ENCODE measurements at places on chromosomes 5 and 9. TPM values are rescaled to one million over a fixed set of nuclear protein-coding genes. Genes with fewer than 3 reads are reported as not detected.

DNA sequence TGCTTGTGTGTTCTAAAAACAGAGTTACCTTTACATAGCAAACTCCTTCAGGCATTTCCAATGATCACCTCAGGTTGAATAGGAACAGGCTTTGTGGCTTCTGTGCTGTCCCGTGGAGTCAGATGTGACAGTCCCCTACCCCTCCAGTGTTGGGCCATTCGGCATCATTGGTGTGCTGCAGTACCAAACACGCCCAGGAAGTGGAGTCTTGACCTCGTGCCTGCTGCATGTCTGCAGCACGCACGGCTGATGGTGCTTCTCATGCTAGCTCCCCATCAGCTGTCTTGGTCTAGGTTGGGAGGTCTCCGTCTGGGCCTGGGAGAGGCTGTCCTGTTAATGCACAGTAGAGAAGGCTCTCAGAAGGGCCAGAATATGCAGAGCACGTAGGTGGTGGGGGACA is 42.5 kb upstream of the PHF2 start:
- H3K36me3 ChIP-seq = peaks cover 73% of the 10 kb centered on the region
- DNase-seq = no peak
- H3K4me3 ChIP-seq = no peak overlapping the region
- H3K4me1 ChIP-seq = no peaks in the 10 kb centered on the region
- H3K27me3 ChIP-seq = no peaks in the 10 kb centered on the region

GRCh38 chr5:77337246-77337645 is 126.8 kb downstream of the PDE8B start:
- DNase-seq = no peak
- H3K27ac ChIP-seq = no peak overlapping the region

DNA sequence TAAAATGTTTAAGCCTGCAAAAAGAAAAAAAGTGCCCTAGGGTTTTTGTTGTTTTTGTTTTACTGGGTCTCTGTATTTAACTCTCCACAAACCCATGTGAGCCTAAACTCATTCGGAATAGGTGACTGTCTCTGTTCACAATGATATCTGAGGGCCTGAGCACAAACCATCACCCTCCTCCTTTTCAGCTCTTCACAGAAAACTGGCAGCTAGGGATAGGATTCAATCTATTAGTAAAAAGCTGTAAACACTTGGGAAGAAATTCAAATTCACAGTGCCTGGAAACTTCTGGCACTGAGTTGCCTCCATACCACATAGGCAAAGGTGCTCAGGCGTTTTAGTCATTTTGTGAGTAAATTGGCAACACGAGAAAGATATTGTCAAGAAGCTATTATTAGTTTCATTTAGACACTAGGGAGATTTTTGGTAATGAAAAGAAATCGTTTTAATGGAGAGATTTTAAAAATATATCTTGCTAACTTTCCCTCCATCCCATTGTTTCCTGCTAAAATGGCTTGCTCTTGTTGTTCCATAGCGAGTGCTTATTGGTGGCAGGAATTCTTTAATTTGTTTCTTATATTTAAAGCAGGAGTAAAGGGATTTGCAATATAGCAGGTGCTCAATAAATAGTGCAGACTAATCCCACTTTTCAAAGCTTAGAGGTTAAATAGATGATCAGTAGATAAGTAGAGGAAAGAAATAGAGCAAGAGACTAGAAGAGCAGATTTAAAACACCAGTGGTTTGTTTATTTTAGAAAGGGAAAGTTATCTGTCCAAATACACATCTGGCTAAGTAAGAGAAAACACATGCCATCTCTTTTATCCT is 9.7 kb downstream of the FOXD1 start:
- H3K27ac ChIP-seq = no peak overlapping the region
- no peak overlapping the region for H3K4me3 ChIP-seq
- peaks cover 100% of the 10 kb centered on the region for H3K27me3 ChIP-seq
- no peaks in the 10 kb centered on the region for H3K36me3 ChIP-seq
- no peak for DNase-seq

DNA sequence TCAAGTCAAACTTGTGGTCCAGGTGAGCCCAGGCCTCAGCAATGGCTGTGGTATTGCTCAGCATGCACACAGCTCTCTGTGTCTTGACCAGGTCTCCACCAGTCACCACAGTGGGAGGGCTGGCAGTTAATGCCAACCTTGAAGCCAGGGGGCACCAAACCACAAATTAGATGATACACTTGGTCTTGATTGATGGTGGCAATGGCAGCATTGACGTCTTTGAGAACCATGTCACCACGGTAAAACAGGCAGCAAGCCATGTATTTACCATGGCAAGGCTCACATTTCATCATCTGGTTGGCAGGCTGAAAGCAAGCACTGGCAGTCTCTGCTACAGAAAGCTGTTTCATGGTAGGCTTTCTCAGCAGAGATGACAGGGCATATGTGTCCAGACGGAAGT is 40.0 kb downstream of the NIM1K start:
- no peaks in the 10 kb centered on the region for H3K27me3 ChIP-seq
- no peak overlapping the region for H3K27ac ChIP-seq
- no peaks in the 10 kb centered on the region for H3K36me3 ChIP-seq
- no peak overlapping the region for H3K4me3 ChIP-seq

DNA sequence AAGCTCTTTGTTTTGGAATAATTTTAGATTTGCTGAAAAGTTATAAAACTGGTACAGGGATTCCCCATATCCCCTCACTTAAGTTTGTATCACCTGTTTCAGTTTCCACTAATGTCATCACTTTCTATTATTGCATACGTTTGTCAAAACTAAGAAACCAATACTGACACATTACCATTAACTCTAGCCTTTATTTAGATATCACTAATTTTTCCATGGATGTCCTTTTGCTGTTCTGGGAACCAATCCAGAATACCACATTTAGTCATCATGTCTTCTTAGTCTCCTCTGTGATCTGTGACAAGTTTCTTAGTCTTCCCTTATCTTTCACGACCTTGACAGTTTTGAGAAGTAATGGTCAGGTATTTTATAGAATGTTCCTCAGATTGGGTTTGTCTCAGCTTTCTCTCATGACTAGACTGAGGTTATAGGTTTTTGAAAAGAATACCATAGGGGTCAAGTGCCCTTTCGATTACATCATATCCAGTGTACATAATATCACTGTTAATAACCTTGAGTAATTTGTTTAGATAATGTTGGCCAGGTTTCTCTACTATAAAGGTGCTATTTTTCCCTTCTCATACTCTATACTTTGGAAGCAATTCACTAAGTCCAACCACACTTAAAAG is 51.9 kb upstream of the NMUR2 start:
- no peak overlapping the region for H3K27ac ChIP-seq
- H3K36me3 ChIP-seq = no peaks in the 10 kb centered on the region
- DNase-seq = no peak
- H3K4me3 ChIP-seq = no peak overlapping the region
- H3K4me1 ChIP-seq = no peaks in the 10 kb centered on the region

DNA sequence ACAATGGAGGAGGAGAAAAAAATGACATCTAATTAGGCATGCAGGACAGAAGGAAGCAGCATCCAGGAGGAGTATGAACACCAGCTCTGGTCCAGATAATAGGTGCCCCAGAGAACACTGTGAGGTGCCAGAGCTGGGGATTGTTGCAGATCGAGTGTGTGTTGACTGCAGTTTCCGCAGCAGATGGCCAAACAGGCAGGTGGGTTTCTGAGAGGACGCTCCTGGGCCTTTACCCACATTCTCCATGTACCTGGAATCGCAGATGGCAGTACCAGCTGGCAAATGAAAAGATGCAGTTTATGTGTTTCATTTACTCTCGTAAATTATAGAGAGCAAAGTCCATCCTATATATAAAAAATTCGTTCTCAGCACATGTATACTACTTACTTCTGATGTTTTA is 182.2 kb upstream of the ISL1 start:
- no peak overlapping the region for H3K27ac ChIP-seq
- no peaks in the 10 kb centered on the region for H3K36me3 ChIP-seq
- no peak for DNase-seq
- H3K4me1 ChIP-seq = no peaks in the 10 kb centered on the region
- no peaks in the 10 kb centered on the region for H3K27me3 ChIP-seq

DNA sequence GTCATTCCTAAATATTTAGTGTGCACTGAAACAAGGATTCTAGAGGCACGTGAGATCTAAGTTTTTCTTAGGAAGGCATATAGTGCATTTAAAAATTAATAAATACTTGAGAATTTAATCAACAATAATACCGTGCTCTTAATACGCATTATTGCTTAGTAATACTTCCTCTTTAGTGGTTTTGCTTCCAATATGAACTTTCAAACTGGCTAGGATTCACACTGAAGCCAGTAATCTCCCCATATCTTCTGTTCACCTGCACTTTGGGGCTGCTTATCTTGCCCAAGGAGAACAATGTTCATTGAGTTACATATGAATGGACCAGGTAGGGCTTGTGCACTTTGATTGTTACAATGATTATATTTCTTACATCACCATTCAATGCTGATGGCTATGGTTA is 180.5 kb upstream of the RIOK2 start:
- H3K27me3 ChIP-seq = no peaks in the 10 kb centered on the region
- no peaks in the 10 kb centered on the region for H3K4me1 ChIP-seq
- no peak for DNase-seq
- H3K4me3 ChIP-seq = no peak overlapping the region
- H3K27ac ChIP-seq = no peak overlapping the region
- H3K36me3 ChIP-seq = no peaks in the 10 kb centered on the region

SHOC1 gene
- polyA plus RNA-seq = 0.61 TPM

- H3K4me3 ChIP-seq = no peak overlapping the region
- no peaks in the 10 kb centered on the region for H3K27me3 ChIP-seq
- H3K27ac ChIP-seq = no peak overlapping the region
- no peaks in the 10 kb centered on the region for H3K36me3 ChIP-seq
- H3K4me1 ChIP-seq = no peaks in the 10 kb centered on the region
Measured at GRCh38 chr5:141785711-141786110, 92.5 kb downstream of the PCDH1 start.

DNA sequence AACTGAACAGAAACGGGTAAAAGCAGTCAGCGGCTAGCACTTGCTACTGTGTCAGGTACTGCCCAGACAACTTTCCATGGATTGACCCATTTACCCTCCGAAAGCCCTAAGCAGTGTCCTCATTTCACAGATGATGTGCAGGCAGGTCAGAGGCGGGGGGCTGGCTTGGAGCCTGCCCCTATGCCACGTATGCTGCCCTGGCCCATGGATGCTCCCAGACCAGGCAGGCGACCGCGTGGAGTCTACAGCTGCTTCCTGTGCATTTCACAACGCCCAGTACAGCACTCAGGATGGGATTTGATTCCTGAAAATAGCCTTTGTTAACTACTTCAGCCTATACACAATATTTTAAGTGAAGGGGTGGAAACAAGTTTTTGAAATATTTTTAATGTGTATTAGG is 202.9 kb downstream of the NXNL2 start:
- H3K27me3 ChIP-seq = no peaks in the 10 kb centered on the region
- DNase-seq = no peak
- H3K27ac ChIP-seq = no peak overlapping the region
- H3K36me3 ChIP-seq = no peaks in the 10 kb centered on the region
- H3K4me1 ChIP-seq = no peaks in the 10 kb centered on the region

- no peaks in the 10 kb centered on the region for H3K4me1 ChIP-seq
- no peak overlapping the region for H3K4me3 ChIP-seq
- H3K36me3 ChIP-seq = no peaks in the 10 kb centered on the region
- H3K27me3 ChIP-seq = no peaks in the 10 kb centered on the region
- H3K27ac ChIP-seq = no peak overlapping the region
- DNase-seq = no peak
Measured at GRCh38 chr9:84501587-84501986, 161.0 kb upstream of the SLC28A3 start.

DNA sequence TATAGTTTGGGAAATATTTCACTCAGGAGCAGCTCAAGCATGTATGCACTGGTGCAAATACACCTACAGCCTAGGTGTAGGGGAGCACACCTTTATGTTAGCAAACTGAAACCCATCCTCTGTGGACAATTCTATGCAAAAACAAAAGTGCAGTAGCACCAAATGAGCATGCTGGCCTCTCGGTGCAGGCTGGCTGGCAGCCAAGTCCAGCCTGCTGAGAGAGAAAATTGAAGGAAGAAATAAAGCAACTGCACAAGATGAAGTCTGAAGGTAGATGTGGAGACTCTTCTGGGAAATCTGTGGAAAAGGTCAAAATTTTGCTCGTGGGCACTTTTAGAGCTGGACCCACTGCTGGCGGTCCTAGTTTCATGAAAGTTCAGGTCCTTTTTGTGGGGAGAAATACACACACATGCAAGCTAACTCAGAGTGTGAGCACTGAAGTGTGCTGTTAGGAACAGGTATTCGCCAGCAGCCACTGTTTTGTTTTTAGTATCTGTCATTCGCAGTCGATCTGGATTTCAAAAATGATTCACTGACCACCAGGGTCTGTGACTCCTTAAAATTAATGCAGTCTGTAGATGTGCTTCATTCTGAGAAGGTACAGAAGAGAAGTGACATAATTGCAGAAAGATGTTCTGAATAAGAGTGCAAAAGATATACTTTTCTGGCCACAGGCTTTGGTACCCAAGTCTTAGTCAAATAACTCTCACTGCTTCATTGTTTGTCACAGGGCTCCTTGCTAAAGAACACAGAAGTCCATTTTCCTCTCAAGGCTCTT is 281.7 kb downstream of the PARP8 start:
- no peak overlapping the region for H3K27ac ChIP-seq
- DNase-seq = no peak
- H3K27me3 ChIP-seq = no peaks in the 10 kb centered on the region

- no peaks in the 10 kb centered on the region for H3K4me1 ChIP-seq
- no peaks in the 10 kb centered on the region for H3K36me3 ChIP-seq
- H3K27ac ChIP-seq = no peak overlapping the region
- H3K27me3 ChIP-seq = no peaks in the 10 kb centered on the region
- no peak overlapping the region for H3K4me3 ChIP-seq
Measured at GRCh38 chr5:113375480-113376060, 59.2 kb downstream of the TSSK1B start.

DNA sequence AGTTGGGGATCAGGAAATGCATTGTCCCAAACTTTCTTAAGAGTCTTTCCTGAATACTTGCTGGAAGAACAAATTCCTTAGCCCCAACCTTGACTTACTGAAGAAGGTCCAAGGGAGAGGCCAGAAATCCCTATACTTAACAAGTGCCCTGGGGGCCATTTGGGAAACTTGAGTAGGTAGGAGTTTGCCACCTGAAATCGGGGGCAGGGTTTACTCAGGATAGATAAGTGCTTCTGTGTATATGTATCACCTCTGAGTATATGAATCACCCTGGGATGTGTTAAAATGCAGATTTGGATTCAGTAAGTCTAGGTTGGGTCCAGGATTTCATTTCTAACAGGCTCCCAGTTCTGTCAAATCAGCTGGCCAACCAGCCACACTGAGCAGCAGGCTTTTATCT is 47.9 kb upstream of the MYO10 start:
- no peaks in the 10 kb centered on the region for H3K4me1 ChIP-seq
- no peaks in the 10 kb centered on the region for H3K36me3 ChIP-seq

DNA sequence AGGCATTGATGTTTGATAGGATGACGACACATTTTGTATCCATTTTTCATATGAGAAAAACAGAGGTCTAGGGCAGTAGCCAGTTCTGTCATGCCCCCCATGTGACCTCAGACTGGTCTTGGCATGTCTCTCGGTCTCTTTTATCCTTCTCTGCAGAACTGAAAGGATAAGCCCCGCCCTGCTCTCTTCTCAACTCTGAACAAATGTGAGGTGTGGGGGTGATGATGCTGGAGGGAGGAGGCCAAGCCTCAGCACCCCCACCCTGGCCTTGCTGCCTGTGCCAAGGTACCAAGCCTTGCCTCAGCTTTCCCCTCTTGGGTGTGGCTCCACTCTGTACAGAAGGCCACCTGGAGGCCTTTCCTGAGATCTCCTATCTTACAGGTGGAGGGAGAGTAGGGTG is 19.5 kb upstream of the CRB2 start:
- no peaks in the 10 kb centered on the region for H3K27me3 ChIP-seq
- H3K27ac ChIP-seq = peak overlapping the region; percentile 30
- DNase-seq = no peak
- H3K36me3 ChIP-seq = no peaks in the 10 kb centered on the region
- peaks cover 22% of the 10 kb centered on the region for H3K4me1 ChIP-seq
- no peak overlapping the region for H3K4me3 ChIP-seq

GRCh38 chr5:114952876-114953275 is 216.8 kb downstream of the TRIM36 start:
- no peaks in the 10 kb centered on the region for H3K27me3 ChIP-seq
- H3K36me3 ChIP-seq = no peaks in the 10 kb centered on the region
- H3K4me3 ChIP-seq = no peak overlapping the region
- H3K4me1 ChIP-seq = no peaks in the 10 kb centered on the region
- DNase-seq = no peak

All from left lung (tissue), 14 donors.